Myocyte (in vitro differentiated cells): ENCODE measurements at places on chromosomes 1 and 21. TPM values are rescaled to one million over a fixed set of nuclear protein-coding genes. Genes with fewer than 3 reads are reported as not detected.

IQGAP3 gene
- total RNA-seq = 0.24 and 0.52 TPM in 2 replicates

EVA1B gene
- 26.4 and 42.0 TPM in 2 replicates for total RNA-seq

PROK1 gene
- not detected in 2 replicates for total RNA-seq

HES2 gene
- total RNA-seq = 12.5 and 24.4 TPM in 2 replicates

LRRN2 gene
- total RNA-seq = 0.13 TPM in 1 of 2 replicates, not detected in the other

SLC25A34 gene
- total RNA-seq = 5.2 and 13.0 TPM in 2 replicates

TLR5 gene
- total RNA-seq = 0.75 and 2.3 TPM in 2 replicates

ATP1A2 gene
- total RNA-seq = 28.2 and 60.4 TPM in 2 replicates

FAM78B gene
- not detected in 2 replicates for total RNA-seq
